Parietal lobe (tissue), 2 donors: ENCODE measurements at places on chromosomes 6 and 20. TPM values are rescaled to one million over a fixed set of nuclear protein-coding genes. Genes with fewer than 3 reads are reported as not detected.

Gene DOK5
- 259 TPM for total RNA-seq

Gene GCNT2
- total RNA-seq = 26.3 TPM

Gene GNAS
- total RNA-seq = 647 TPM

Gene CCNC
- 92.0 TPM for total RNA-seq

Gene ISM1
- total RNA-seq = 0.63 TPM

Gene LRRN4
- total RNA-seq = not detected

Gene EPHA7
- total RNA-seq = 82.6 TPM

Gene TBXT
- total RNA-seq = not detected

Gene UCKL1
- 32.9 TPM for total RNA-seq

Gene BIRC7
- not detected for total RNA-seq

Gene WFDC12
- not detected for total RNA-seq

Gene ANKRD66
- total RNA-seq = 0.31 TPM

Gene CDH22
- total RNA-seq = 1.6 TPM

Gene TSPO2
- not detected for total RNA-seq

Gene TMEM63B
- 47.6 TPM for total RNA-seq

Gene MICB
- total RNA-seq = 0.31 TPM

Gene MOG
- 0.31 TPM for total RNA-seq

Gene C6orf141
- total RNA-seq = 1.3 TPM

Gene NMBR
- 6.6 TPM for total RNA-seq

Gene BPIFB4
- total RNA-seq = not detected

Gene ID4
- total RNA-seq = 82.0 TPM
